ENCODE measurements at places on chromosomes 5 and 9.

DNA sequence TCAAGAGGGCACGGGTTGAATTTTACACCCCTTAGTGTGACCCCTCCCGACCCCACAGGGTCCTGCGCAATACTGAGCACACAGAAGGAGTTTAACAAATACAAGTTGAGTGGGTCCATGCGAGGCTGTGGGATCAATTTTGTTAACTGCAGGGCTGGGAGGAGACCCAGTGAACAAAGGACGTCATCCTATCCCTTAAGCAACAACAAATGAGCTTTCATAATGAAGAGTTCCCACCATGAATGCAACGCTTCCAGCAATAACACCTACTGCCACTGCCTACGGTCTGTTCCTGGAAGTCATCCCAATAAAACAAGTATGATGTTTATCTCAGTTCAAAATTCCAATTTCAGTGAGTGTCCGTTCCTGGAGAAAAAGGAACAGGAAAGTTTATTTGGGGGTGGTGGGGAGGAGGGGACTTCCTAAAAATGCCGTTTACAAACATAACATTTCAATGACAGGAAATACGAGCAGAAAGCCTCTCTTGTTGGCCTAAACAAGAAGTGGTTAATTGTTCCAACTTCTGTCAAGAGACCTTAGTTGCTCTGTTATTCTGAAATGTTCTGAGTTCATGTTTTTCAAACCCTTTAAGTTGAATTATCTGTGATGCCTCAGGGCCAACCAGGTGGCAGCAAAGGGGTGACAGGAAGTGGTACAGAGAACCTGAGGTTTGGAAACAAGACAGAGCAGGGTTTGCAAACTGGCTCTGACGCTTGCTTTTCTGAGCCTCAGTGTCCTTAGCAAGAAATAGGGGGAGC, 65.8 kb upstream of the PLPP6 start:
- no peak for DNase-seq

GRCh38 chr9:80025131-80025530, 453.4 kb downstream of the TLE4 start:
- DNase-seq: no peak

GRCh38 chr5:15363601-15364000, 136.4 kb upstream of the FBXL7 start:
- no peak for DNase-seq

DNA sequence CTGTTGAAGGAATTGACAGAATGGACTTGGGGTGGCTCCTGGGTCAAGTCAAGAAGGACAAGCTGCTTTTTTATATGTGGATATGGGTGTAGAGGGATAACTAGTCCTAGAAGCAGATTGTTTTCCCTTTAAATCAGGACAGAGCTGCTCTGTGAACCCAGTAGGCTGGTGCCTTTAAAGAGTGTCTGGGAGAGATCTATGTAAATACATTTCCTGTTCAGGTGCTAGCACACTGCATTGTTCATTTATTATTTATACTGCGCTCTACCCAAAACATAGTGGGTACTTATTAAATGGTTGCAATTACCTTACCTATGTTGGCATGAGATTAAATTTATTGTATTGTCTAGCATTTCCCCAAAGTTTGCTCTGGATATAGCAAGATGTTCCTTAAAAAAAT, 86.6 kb upstream of the EQTN start:
- DNase-seq: no peak

DNA sequence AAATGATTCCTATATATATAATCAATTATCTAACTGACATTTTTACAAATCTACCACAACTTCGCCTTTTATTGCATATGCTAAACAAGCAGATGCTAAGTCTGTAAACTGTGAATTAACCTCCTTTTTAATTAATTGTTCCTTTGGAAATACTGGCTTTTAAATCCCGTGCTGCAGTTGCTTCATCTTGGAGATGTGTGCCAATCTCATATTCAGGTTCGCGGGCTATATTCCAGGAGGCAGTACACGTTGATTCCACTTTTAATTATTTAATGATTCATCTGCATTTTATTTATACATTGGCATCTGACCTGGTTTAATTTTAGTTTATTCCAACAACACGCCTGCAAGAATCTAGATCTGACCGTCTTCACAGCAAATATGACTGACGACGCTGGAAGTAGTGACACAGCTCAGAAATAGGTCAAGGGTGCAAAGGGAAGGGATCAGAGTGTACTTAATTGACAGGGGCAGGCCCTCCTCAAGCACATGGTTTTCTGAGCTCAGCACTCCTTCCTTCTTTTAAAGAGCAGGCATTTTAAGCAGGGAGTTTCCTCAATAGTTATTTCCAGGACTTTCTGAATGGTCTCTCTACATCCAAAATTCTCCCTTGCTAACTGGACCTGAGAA, 125.2 kb downstream of the GLIS3 start:
- no peak for DNase-seq

- DNase-seq: no peak
These were observed 544.0 kb downstream of the ACTL7B start for GRCh38 chr9:108311745-108312144.

DNA sequence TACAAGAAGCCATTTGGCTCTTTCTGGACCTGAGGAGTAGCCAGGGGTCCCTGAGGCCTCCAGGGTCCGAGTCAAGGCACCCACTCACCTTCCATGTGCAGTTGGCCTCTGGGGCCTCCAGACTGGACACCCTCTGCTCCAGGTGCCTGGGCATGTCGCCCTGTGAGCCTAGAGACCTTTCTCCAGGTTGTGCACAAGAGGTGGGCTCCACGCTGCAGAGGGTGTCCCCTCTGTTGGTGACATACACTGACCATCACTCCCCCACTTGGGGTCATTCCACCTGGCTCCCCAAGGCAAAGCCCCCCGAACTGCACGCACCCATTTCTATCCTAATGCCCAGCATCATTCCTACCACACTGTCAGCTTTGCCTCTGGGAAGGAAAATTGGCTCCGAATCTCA, 48.8 kb downstream of the RASGEF1C start:
- DNase-seq: no peak

- DNase-seq: no peak
These were observed 17.9 kb upstream of the RLN1 start for GRCh38 chr9:5357431-5358105.

GRCh38 chr5:79585116-79585515, 27.1 kb upstream of the TENT2 start:
- no peak for DNase-seq

- no peak for DNase-seq
These were observed 137.7 kb upstream of the LMX1B start for GRCh38 chr9:126475933-126476555.

All from breast epithelium (tissue), 4 donors.